ENCODE measurements at places on chromosomes 5 and 9.

DNA sequence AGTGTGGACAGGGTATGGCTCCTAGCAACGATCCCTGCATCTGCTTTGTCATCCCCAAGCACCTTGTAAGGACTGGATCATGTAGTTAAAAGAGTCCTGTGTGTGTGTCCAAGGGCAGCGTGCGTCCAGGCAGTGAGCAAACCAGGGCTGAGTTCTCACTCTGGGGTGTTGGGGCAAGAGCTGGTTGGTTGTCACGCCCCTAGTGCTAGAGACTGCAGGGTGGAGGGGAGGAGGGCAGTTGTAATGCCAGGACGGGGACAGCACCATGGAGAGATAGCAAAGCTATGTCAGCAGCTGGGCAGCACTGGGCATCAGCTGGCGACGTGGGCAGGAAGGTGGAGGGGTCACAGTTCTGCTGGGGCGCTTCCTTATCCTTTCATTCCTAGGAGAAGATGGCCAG lies 100.8 kb downstream of the ZNF618 start:
- no peak for DNase-seq

DNA sequence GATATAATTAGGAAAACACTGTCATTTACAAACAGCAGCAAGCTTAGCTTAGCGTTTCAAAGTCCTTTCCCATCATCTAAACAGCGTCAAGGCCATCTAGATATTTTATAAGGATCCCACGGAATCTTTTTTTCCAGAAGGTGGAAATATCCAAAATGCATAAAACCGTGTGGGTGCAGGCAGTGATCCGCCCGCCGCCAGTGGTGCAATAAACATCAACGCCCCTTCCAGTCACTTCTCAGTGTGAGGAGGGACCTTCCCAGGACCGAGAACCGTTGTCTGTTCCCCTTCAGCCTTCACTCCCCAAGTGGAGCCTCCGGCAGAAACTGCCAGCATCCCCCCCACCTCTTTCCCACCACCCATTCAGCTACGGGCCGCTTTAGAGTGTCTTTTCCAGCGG lies 22.9 kb downstream of the OLFM1 start:
- no peak for DNase-seq

DNA sequence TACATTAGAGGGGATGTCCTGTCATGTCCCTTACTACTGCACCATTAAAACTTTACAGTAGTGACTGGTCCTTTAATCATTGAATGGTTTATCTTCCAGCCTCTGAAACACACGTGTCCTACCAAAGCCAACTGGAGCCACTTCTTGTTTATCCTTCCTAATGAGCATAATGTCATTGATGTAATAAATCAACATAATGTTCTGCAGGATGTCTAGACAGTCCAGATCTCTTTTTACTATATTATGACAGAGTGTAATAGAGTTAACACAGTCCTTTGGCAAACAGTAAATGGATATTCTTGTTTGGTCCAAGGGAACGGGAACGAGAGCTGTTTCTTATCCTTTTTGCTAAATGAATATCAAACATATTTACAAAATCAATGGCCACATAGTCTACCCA lies 88.1 kb upstream of the PTPRD start:
- DNase-seq, result no peak

GRCh38 chr5:131845828-131846227 lies 49.0 kb upstream of the FNIP1 start:
- no peak for DNase-seq

GRCh38 chr9:121679901-121680635 lies 28.6 kb downstream of the DAB2IP start:
- DNase-seq, result no peak

- DNase-seq, result no peak
Measured at GRCh38 chr9:132020820-132021510, 58.7 kb downstream of the MED27 start.

- DNase-seq, result no peak
Measured at GRCh38 chr9:127714020-127714750, 1.3 kb downstream of the PTRH1 start.

- peak; percentile 37 for DNase-seq
Measured at GRCh38 chr9:27194401-27195091, 85.5 kb downstream of the TEK start.

DNA sequence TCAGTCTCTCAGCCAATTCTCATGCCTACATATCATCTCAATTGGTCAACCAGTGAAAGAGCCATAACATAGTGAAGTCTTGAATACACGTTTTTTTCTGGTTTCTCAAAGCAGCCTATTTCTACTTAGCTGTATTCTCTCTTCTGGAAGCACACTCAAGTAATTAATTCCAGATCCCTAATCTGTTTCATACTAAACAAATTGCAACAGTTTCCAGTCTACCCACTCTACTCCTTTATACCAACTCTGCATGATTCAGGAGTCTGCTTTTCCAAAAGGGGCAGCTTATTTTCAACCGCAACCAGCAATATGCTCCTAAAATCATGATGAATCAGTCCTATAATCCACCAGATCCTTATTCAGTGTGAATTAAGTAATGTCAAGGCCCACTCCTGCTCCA lies 211.7 kb downstream of the TLE1 start:
- no peak for DNase-seq

GRCh38 chr9:92042260-92042659 lies 73.0 kb downstream of the SPTLC1 start:
- no peak for DNase-seq

DNA sequence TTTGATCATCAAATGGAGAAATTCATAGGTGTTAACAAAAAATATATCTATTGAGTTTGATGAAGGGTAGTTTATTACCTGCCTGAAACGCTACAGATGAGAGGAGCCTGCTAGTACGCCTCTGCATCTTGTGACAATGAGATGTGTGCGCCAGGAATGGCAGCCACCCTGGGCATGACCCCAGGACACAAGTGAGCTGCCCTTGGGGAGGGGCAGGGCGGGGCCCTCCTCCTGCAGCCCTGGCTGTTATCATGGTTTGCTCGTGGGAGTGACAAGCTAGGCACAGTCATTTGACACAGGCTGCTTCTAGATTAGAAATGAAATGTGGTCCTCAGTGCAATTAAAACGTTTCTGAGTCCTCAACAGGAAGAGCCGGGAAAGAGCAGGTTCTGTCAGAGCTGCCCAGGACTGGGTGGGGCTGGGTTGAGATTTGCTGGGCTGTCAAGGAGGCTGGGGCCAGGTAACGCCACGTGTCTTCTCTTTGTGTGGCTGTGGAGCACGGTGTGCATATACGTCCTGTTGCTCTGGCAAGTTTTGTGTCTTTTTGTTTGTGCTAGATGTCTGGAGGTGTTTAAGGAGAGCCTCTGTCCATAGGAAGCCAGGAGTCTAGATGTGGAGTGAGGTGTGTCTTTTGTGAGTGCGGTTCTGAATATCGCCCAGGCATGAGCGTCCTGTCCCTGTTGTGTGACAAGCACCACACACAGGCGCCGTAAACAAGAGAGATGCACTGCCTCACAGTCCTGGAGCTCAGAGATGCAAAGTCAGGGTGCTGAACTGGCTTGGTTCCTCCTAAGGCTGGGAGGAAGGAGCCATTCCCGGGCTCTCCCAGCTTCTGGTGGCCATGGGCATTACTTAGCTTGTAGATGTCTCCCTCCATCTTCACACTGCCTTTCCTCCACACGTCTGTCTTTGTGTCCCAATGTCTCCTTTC lies 129.0 kb upstream of the IRX4 start:
- no peak for DNase-seq

Data from AG04450 (cell line).